ENCODE measurements at places on chromosomes 2 and 18.
A peak's percentile ranks its signal among the peaks of the same experiment; 100 is the strongest.

- DNase-seq, result no peak
Measured at GRCh38 chr2:127770973-127771735, 39.8 kb downstream of the WDR33 start.

DNA sequence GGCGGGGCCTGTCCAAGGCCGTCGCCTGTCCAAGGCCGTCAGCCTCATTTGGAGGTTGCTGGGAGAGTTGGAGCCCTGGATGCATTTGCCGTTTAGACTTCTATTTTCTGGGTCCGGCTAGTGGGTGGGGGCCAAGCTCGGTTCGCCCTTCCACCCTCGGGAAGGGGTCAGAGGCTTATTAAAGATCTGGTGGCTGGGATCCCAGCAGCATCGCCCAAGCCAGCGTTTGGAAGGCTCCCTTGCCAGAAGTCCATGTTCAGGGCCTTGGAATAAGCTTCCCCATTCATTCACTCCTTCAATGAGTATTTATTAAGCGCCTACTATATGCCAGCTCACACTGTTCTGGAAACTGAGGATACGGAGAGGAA, 516 bp upstream of the DOCK10 start:
- DNase-seq, result no peak

GRCh38 chr2:239162141-239162821, 238.5 kb downstream of the HDAC4 start:
- DNase-seq, result no peak

DNA sequence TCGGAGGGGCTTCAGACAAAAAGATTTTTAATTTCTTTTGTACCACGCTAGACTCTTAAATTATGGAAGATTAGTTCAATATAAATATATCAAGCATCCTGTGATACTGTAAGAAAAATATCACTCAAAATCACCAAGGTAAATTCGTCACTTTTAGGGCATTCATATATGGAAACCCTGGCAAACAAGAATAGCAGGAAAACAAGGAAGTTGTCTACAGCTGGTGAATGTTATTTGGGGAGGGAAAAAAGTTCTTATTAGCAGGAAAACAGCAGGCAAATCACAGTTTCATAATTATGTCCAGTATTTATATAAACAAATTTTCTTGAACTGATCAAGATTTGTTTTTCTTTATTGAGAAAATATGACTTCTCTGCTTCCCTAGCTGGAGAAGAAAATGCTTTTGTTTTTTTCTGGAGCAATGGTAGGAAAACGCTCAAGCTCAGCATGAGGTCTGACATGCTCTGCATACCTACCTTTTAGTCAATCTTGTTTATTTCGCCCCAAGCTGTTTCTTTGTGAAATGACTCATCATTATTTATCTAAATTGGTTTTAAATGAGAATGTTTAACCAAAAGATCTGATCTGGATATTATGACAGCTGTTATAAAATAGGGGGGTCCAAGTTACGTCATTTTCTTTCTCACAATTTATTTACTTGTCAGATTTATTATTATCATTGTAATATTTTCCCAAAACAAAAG, 14.7 kb downstream of the LINC00305 start:
- no peak for DNase-seq

DNA sequence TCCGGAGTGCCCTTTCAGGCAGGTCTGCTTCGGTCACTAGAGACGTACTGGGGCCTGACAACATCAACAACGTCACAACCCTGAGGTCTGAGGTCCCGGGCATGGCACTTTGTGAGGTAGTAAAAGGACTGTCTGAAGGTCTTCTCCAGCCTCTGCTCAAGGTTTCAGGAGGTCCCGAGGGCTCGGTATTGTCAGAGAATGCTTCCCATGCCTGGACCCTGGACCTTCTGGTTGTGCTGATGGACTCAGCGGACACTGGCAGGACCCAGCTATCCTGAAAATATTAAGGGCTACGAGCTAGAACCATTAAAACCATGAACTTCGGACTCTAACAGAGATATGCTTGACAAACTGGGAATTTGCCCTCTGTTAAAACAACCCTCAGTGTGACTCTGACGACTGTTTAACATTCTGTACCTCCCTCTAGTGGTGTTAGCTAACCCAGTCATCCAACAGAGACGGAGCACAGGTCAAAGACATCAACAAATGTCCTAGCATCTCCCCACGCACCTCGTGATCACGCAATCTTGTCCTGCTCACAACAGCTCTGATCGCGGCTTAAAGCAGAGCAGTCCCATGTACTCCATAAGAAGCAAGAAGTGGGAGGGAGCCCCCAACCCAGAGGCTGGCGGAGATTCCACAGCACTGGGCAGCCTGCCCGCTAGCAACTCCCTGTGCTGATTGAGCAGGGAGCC, 96.5 kb downstream of the CCDC93 start:
- DNase-seq, result no peak

DNA sequence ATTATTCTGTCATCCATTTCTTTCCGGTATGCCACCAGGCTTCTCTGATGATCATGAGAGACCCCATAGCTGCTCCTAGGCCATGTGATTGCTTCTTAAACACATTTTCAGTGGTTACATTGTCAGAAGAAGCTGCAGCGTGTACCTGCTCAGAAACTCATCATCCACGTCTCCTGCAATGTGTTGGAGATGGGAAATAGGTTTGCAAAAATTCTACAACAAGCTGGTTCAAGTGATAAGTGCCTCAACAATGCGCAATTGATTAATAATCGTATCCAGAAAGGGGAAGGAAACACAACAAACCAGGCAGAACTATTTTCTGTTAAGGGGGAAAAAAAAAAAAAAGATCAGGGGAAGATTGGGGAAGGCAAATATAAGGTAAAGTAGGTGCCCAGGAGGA, 75.7 kb upstream of the THUMPD2 start:
- DNase-seq, result no peak

- peak; percentile 7 for DNase-seq
Measured at GRCh38 chr18:11689669-11690565, 853 bp downstream of the GNAL start.

DNA sequence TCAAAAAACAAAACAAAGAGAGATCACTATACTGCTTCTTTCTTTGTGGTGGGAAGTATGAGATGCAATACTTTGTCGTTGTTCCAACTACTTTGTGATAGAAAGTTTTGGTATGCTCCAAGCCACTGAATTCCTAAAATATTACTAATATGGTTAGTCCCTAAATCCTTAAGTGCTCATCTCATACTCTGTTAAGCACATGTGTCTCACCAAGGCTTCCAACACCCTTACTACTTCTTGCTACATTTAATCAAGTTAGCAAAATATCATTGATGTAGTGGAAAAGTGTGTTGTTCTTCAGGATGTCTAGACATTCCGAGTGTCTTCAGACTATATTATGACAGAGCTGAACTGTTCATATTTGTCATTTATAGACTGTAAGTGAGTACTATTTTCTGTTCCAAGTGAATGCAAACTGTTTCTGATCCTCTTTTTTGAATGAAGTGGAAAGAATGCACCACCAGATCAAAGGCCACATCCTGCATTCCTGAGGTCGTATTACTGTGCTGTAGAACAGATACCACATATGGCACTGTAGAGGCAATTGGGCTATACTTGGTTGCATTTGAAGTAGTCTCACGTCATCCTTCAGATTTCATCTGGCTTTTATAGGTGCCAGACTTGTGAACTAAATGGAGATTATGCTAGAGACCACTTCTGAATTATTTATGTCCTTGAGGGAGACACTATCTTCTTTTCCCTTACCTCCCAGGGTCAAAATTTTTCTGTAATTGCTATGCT, 298.4 kb upstream of the ZNF521 start:
- no peak for DNase-seq
